G401 (cell line): ENCODE measurements at places on chromosomes 16 and 17. TPM values are rescaled to one million over a fixed set of nuclear protein-coding genes. Genes with fewer than 3 reads are reported as not detected.

Gene GCGR
- total RNA-seq, result 0.61 TPM in 1 of 2 replicates, not detected in the other

Gene ZDHHC1
- total RNA-seq, result 5.8 and 7.0 TPM in 2 replicates

Gene SLC16A11
- total RNA-seq, result not detected in 2 replicates

- peak; percentile 69 for DNase-seq
These were observed 22.7 kb upstream of the PPM1D start for GRCh38 chr17:60577147-60577915.

- DNase-seq, result no peak
These were observed 60.6 kb upstream of the CRYM start for GRCh38 chr16:21338537-21339268.

GRCh38 chr17:58985971-58986370, 120.7 kb downstream of the TRIM37 start:
- DNase-seq, result no peak

DNA sequence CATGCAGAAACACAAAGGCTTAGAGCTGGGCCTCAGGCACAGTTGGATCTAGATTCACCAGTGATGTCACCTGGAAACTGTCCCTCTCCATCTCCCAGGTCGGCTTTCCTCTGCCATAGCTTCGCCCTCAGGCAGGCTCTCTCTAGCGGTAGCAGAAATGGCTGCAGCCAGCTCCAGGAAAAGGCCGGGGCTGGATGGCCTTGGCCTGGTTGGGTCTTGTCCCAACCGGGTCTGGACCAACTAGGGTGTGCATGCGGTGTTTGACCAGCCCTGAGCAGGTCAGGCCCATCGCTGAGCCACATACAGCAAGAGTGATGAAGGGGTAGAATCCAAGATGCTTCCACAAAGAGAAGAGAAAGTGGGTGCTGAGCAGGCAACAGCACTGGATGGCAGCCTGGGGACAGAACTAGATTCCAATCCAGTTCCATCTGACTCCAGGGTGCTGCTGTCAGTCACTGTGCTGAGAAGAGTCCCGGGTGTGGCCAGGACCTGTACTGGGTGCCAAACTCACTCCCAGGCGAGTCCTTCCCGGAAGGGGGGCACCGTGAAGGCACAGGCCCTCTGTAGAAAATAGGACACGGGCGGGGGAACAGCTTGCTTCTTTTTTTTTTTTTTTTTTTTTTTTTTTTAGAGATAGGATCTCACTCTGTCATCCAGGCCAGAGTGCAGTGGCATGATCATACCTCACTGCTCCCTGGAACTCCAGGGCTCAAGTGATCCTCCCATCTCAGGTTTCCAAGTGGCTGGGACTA, 51.8 kb downstream of the SOCS3 start:
- DNase-seq, result no peak

- DNase-seq, result no peak
These were observed 277.2 kb upstream of the CCL2 start for GRCh38 chr17:33977729-33978514.
